ENCODE measurements at places on chromosomes 16 and 17. TPM values are rescaled to one million over a fixed set of nuclear protein-coding genes. Genes with fewer than 3 reads are reported as not detected.

DNA sequence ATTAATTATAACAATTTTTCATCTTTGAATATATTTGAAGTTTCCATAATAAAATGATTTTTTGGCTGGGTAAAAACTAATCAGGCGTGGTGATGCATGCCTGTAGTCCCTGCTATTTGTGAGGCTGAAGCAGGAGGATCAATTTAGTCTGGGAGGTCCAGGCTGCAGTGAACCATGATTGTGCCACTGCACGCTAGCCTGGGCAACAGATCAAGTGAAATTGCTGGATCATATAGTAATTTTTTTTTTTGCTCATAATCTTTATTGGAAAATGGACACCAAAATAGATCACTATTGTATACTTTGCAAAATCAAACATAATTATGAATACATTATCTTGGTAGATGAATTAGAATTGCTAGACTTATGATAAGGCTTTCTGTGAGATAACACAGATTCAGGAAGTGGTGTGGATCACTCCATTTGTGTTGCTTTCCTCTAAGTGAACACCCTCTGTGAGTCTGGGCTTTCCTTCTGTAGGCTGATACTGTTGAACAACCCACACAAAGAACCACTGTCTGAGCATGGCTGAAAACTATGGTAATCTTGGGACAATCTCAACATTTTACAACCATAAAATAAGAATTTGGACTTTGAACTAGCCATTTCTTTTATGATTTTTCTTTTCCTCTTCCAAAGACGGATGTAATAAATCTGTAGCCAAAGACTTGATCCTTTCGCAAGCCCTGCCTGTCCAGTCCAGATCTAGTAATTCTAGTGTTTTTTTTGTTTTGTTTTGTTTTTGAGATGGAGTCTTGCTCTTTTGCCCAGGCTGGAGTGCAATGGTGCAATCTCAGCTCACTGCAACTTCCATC lies 5.6 kb upstream of the ST3GAL2 start:
- no peak overlapping the region for H3K4me3 ChIP-seq
- H3K27me3 ChIP-seq: no peaks in the 10 kb centered on the region
- DNase-seq: no peak
- no peaks in the 10 kb centered on the region for H3K4me1 ChIP-seq
- H3K27ac ChIP-seq: no peak overlapping the region

DNA sequence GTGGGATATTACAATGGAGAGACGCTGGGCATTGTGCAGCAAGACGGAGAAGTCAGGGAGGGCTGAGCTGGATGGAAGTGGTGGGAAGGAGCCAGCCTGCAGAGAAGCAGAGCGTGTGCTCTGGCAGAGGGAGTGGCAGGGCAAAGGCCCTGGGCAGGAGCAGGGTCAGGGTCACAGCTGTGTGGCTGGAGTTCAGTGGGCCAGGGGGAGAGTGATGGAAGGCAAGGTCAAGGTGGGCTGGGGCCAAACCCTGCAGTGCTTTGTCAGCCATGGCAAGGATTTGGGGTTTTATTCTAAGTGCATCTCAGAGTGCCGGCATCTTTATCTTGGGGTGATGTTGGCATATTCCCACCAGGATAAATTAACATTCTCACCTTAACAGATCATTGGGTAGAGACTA lies 31.9 kb upstream of the C16orf78 start:
- no peak overlapping the region for H3K27ac ChIP-seq
- no peaks in the 10 kb centered on the region for H3K27me3 ChIP-seq
- no peaks in the 10 kb centered on the region for H3K4me1 ChIP-seq
- H3K36me3 ChIP-seq: no peaks in the 10 kb centered on the region

HCRT gene
- not detected for total RNA-seq

C17orf113 gene
- total RNA-seq: 0.21 TPM

- no peaks in the 10 kb centered on the region for H3K36me3 ChIP-seq
- no peaks in the 10 kb centered on the region for H3K4me1 ChIP-seq
- no peaks in the 10 kb centered on the region for H3K27me3 ChIP-seq
- DNase-seq: no peak
- H3K4me3 ChIP-seq: no peak overlapping the region
Observed at GRCh38 chr16:54862529-54862928, 68.1 kb upstream of the IRX5 start.

DNA sequence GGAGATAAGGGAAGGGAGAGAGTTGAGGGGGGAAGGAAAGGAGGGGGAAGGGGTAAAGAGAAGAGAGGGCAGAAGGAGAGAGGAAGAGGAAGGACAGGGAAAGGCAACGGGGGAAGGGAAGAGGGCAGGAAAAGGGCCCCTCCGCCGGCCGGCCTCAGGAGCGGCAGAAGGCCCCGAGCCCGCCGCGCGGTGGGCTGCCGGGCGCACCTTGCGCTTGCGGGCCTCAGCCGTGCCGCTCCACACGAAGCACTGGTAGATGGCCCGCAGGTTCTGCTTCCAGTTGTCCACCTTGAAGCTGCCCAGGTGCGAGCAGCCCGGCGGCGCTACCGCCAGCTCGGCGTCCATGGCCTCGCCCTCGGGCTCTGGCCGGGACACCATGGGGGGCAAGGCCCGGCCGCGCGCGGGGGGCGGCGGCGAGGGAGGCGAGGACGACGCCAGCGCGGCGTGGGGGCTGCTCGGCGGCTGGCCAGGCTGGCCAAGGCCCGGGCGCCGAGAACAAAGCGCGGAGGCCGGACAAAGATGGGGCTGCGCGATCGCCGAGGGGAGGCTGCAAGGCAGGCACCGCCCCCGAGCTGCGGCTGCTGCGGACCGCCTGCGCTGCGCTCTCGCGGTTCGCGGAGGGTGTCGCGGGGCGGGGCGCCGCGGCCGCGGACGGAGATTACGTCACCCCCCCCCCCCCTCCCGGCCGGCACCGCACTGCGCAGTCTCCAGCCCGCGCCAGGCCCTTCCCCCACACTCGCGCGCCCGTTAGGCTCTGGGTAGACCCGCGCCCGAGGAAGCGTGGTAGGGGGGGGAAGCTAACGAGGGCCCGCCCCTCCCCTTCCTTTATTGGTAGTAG lies at the start of gene USP22:
Gene USP22 (minus strand): TSS at position 554 of the 838 bp plus-strand sequence. CDS start 176 bp downstream, at position 378.
- no peaks in the 10 kb centered on the region for H3K36me3 ChIP-seq
- H3K4me1 ChIP-seq: peaks cover 27% of the 10 kb centered on the region
- peak within 1 kb of the TSS; percentile 99 for H3K4me3 ChIP-seq

GAS2L2 gene
- total RNA-seq: not detected

DNA sequence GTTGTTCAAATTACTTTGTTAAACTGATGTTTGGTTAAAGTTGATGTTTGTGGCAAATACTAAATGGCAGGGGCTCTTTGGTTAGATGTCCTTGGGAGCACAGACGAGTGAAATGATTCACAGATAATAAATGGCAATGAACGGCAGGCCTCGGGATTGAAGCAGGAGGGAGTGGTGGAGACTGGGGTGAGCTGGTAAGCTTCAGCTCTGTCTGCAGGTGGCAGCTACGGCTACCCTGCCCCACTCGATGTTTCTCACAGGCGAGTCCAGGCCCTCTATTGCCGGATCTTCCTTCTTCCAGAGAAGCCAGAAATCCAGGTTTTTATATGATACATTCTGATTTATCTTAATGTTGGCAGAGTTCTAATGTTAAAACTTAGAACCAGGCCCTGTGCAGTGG lies 144.8 kb upstream of the CACNG5 start:
- H3K4me1 ChIP-seq: no peaks in the 10 kb centered on the region
- DNase-seq: no peak
- no peaks in the 10 kb centered on the region for H3K36me3 ChIP-seq
- no peaks in the 10 kb centered on the region for H3K27me3 ChIP-seq

DNA sequence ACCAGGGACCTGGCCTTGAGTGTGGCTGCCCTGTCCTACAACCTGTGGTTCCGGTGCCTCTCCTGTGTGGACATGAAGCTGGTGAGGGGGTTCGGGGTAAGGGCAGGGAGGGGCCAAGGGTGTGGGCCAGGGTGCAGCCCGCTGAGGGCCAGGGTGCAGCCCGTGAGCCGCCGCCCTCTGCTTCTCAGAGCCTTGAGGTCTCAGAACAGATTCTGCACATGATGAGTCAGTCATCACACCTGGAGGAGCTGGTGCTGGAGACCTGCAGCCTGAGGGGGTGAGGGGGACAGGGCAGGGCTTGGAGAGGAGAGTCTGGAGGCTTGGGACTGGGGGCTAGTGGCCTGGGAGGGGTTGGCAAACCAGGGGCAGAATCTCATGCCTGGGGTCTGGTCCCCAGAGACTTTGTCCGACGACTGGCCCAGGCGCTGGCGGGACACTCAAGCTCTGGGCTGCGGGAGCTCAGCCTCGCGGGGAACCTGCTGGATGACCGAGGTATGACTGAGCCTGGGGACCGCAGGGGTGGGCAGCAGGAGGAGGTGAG lies 2.2 kb downstream of the CARMIL2 start:
- no peak for DNase-seq
- H3K27ac ChIP-seq: no peak overlapping the region
- H3K27me3 ChIP-seq: peaks cover 42% of the 10 kb centered on the region
- no peaks in the 10 kb centered on the region for H3K36me3 ChIP-seq
- no peaks in the 10 kb centered on the region for H3K4me1 ChIP-seq
- no peak overlapping the region for H3K4me3 ChIP-seq

DNA sequence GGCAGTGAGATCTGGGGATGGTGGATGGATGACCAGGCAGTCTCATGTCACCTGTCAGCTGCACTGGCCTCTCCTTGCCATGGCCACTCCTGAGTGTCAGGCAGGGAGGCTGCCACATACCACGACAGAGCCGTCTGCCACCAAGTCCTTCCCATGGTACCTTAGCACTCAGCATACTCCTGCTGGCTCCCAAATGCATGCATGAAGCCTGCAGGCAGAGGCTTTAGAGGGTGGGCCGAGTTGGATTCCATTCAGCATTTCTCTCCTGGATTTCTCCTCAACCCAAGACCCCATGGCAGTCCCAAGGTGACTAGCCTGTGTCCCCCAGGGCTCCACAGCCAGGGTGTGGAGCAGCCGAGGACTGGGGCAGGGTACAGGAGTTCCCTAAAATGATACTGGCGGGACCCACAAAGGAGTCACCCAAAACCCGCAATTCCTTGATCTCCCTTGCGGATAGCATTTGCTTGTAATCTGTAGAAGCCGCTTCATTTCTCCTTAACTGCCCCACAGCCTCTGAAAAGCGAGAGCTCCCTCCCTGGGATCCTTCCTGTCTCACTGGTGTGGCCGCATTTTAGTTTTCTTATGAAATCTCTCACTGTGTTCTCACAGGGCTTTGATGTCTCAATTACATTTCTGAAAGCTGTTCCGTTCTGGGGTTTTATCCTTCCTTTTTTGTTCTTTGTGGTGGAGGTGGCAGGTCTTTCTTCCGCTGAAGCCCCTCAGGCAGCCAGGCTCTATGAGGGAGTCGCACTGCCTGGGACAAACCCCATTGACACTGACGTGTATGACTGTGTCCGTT lies 141.4 kb downstream of the SOCS1 start:
- no peaks in the 10 kb centered on the region for H3K27me3 ChIP-seq
- no peak for DNase-seq
- no peaks in the 10 kb centered on the region for H3K36me3 ChIP-seq
- no peak overlapping the region for H3K4me3 ChIP-seq

TCAP gene
- not detected for total RNA-seq

GRCh38 chr17:50550661-50551432 lies 3.9 kb downstream of the SPATA20 start:
- H3K4me3 ChIP-seq: no peak overlapping the region
- DNase-seq: peak; percentile 87
- H3K4me1 ChIP-seq: no peaks in the 10 kb centered on the region
- H3K27me3 ChIP-seq: no peaks in the 10 kb centered on the region
- H3K27ac ChIP-seq: no peak overlapping the region
